Right ventricle myocardium superior (tissue), 1 donor: ENCODE measurements at places on chromosomes 6 and 20. TPM values are rescaled to one million over a fixed set of nuclear protein-coding genes. Genes with fewer than 3 reads are reported as not detected.

The OPRM1 gene
- total RNA-seq: not detected

The MUC21 gene
- total RNA-seq: not detected

The ABHD16B gene
- not detected for total RNA-seq

The GRIK2 gene
- total RNA-seq: 5.5 TPM

The SPATS1 gene
- total RNA-seq: not detected

The HTR1E gene
- total RNA-seq: not detected

The SLC2A10 gene
- 2.6 TPM for total RNA-seq

The NELFE gene
- total RNA-seq: 39.6 TPM

The RSPH3 gene
- 9.5 TPM for total RNA-seq

The APOM gene
- total RNA-seq: 1.9 TPM

The PREX1 gene
- total RNA-seq: 10.3 TPM

The ENPP1 gene
- total RNA-seq: 2.2 TPM

The PSMA7 gene
- 239 TPM for total RNA-seq

The KCNK5 gene
- total RNA-seq: 0.65 TPM

The GABRR2 gene
- total RNA-seq: 0.54 TPM

The SEMG1 gene
- total RNA-seq: not detected

The SGK2 gene
- 0.38 TPM for total RNA-seq

The MCCD1 gene
- not detected for total RNA-seq

The PDYN gene
- not detected for total RNA-seq

The CD109 gene
- 6.7 TPM for total RNA-seq

The DYNLT2 gene
- total RNA-seq: 0.75 TPM

The FYN gene
- total RNA-seq: 40.6 TPM

The CLIC5 gene
- 279 TPM for total RNA-seq

The HLA-DPB1 gene
- total RNA-seq: 29.8 TPM

The CDH4 gene
- 0.05 TPM for total RNA-seq

The EGFL8 gene
- 6.1 TPM for total RNA-seq

The THBS2 gene
- total RNA-seq: 8.6 TPM

The GNAS gene
- total RNA-seq: 1,453 TPM

The HFE gene
- total RNA-seq: 5.2 TPM

The OR2H1 gene
- not detected for total RNA-seq

The NNAT gene
- not detected for total RNA-seq

The FAM162B gene
- 3.7 TPM for total RNA-seq

The LY6G6D gene
- total RNA-seq: not detected

The FAM83C gene
- not detected for total RNA-seq

The PDE10A gene
- 11.6 TPM for total RNA-seq

The CLDN20 gene
- not detected for total RNA-seq

The COL12A1 gene
- total RNA-seq: 10.7 TPM

The TMEM242 gene
- 18.1 TPM for total RNA-seq

The ZBP1 gene
- total RNA-seq: not detected

The SSR1 gene
- 47.5 TPM for total RNA-seq

The TPBG gene
- 1.9 TPM for total RNA-seq

The DUSP15 gene
- 2.5 TPM for total RNA-seq

The ISM1 gene
- total RNA-seq: 1.5 TPM

The CLIC1 gene
- 86.8 TPM for total RNA-seq

The FKBP1C gene
- total RNA-seq: 0.40 TPM

The LRRC1 gene
- total RNA-seq: 1.8 TPM
